Motor neuron (in vitro differentiated cells): ENCODE measurements at places on chromosomes 3 and 15.

DNA sequence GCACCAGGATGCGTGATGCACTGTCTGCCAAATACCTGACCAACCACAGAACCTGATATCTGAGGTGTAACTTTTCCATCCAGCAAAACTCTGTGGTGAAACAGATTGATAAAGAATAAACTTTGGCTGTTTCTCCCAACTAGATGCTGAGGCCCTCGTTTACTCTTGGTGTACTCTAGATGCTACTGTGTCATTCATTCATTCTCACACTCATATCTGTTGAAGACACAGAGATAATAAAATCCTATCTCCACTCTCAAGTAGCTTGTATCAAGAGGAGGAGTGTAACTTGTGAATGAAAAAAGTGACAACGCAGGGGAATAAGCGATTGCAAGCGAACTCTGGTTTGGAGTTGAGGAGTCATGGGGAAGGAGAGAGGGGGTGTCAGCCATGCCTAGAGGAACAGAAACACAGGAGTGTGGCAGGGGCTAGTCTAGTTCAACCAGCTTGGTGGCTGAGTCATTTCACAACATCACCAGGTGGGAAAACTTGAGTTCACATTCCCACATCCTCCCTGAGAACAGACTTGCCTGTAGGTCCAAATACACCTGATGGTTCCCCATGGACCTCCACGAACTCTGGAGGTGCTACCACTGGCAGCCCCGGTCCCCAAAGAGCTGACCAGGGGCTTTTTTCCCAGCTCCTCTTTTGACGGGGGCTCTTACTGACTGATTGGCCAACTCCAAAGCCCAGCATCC lies 73.3 kb upstream of the SNRK start:
- ATAC-seq = no peak

GRCh38 chr3:184460276-184460675 lies 80.4 kb downstream of the CHRD start:
- ATAC-seq = no peak

GRCh38 chr3:37825744-37826400 lies 35.8 kb upstream of the CTDSPL start:
- peak; percentile 74 for ATAC-seq

GRCh38 chr3:4972652-4973643 lies 6.3 kb upstream of the BHLHE40 start:
- ATAC-seq = no peak

DNA sequence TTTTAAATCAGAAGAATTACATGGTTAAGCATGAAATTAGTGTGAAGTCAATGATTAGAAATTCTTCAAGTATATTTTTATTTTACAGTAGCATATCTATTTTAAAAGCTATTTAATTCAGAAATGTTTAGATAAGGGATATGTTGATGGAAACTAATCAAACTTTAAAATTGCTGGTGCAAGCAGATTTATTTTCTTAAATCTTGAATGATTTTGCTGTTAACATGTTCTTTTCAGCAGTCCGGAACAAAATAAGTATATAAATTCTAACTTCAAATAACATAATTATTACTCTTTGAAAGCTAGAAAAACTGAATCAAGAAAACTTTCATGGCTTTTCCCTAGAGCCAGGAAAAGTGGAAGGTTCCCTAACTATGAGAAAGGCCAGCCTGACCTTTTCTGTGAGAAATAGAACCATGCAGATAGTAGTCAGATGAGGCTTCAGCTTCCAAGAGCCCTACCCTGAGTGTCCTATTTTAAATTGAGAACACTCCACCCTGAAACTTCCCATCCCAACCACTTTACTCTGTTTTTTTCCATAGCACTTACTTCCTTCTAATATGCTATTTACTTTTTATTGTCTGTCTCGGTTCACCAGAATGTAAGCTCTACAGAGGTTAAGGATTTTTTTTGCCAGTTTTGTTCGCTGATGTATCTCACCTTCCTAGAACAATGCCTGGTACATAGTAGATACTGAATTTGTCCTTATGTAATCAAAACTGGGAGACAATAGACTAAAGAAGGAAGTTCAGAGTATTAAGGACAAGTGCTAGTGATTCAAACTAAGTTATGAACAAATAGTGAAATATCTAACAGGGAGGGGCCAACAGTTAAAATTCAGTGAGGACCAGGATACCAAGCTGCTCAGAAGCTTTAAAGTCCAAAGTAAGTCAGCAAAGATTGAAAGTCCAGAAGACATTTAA lies 66.8 kb downstream of the CD200R1L start:
- ATAC-seq = no peak
